RPMI8226 (cell line): ENCODE measurements at places on chromosomes 11 and 22.

GRCh38 chr11:69022260-69022659, 9.2 kb upstream of the MRGPRF start:
- DNase-seq, result no peak

GRCh38 chr11:114522818-114523217, 36.9 kb downstream of the NXPE1 start:
- no peak for DNase-seq

DNA sequence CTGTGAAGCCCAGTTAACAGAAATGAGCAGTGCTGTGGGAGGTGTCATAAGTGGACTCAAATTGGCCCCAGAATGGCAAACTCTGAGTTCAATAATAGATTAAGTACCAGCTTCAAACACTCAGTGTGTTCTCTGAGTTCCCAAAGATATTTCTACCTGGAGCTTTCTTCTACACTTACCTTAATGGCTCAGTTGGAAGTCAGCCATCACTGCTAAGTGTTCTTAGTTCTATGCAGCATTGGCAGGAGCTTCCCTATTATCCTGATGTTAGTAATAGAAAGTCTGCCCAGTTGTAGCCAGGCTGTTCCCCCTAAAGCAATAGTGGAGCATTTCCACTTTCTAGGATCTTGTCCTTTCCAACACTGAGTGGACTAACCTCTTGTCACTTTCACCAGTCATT, 9.7 kb upstream of the PIK3IP1 start:
- DNase-seq, result no peak

- no peak for DNase-seq
Measured at GRCh38 chr11:120710354-120711131, 199.0 kb downstream of the GRIK4 start.

GRCh38 chr11:118415739-118416068, 14.3 kb downstream of the ATP5MG start:
- peak; percentile 35 for DNase-seq

DNA sequence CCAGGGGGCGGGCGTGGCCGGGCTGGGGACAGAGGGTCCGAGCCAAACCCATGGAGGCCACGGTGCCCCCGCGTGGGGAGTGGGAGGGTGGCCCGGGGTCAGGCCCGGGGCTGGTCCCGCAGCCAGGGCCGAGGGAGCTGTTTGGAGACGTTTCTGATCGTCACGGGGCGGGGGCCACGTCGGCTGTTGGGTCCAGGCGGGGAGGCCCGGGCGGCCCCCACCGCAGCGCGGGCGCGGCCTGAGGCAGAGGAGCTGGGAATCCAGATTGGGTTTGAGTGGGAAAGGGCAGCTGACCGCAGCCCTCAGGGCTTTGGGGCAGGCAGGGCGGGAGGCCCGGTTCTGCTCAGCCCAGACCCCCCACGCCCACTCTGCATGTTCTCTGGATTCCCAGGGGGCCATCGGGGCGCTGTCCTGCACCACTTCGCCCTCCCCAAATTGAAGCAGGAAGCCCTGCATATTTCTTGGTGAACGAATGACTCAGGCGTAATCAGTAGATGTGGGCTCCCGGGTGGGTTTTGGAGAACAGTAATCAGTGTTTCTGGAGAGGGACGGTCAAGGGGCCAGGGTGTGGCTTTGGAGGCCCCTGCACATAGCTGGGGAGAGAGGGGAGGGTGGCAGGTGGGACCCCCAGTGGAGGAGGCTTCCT, 583 bp downstream of the MRPL23 start:
- DNase-seq, result no peak

DNA sequence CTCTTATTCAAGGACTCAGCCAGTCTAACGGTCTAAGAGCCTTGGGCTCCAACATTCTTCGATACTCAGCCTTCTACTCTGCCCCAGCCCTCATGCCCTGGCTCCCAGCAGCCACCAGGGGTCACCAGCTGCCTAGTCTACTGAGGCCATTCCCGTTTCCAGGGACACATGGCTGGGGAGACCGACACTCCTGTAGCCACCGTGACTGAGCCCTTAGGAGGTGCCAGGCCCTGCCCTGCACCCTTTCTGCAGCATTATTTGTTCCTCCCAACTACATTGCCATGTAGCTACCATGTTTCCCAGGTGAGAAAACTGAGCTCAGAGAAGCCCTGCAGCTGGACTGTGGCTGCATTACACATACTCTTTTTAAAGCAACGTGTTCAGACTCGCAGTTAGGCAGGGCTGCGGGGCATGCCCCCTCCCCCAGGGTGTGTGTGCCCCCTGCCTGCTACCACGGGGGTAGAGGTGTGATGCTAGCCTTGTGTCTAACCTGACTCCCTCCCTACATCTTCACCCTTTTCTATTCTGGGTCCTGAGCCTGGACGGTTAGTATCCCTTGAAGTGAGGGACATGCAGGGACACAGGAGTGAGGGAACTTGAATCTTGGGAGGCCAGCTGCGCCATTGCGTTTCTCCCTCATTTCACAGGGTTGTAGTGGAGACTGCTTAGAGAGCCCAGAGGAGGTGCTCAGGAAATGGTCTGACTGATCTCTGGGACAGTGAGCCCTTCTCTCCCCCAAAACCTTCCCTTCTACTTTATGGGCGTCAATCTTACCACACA, 17.5 kb downstream of the ATG16L2 start:
- peak; percentile 47 for DNase-seq

- peak; percentile 64 for DNase-seq
Measured at GRCh38 chr22:46803031-46803880, 40.8 kb downstream of the TBC1D22A start.

DNA sequence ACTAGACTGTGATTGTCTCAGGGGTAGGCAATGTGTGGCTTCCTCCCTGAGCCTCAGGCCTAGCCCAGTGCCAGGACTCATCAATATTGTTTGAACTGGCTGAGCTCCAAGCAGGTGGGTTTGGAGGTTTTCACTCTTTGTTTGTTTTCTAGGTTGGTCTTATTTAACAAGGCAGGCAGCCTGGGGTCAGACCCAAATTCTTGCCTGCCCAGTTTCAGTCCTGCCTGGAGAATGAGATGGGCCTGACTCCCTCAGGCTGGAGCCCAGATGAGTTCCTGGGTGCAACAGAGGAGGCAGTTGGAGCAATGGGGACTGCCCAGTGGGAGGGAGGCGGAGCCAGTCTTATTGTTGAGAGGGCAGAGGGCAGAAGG, 28.3 kb upstream of the TP53I11 start:
- DNase-seq, result peak; percentile 79

DNA sequence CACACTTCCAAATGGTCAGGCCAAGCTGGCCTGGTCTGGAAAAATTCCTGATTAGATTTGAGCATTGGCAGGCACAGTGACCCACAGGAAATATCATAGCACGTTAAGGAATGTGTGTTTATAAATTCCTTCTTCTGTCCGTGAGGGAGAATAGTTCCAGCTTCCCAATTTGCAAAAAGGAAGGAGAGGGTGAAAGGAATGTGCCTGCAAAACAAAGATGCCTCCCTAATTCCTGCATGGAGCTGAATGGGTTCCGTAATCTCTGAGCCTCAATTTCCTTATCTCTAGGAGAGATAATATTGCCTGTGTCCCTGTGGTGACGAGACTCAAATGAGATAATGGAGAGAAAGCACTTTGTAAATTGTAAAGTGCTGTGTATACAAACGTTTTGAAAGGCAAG, 105.1 kb downstream of the FEZ1 start:
- no peak for DNase-seq

DNA sequence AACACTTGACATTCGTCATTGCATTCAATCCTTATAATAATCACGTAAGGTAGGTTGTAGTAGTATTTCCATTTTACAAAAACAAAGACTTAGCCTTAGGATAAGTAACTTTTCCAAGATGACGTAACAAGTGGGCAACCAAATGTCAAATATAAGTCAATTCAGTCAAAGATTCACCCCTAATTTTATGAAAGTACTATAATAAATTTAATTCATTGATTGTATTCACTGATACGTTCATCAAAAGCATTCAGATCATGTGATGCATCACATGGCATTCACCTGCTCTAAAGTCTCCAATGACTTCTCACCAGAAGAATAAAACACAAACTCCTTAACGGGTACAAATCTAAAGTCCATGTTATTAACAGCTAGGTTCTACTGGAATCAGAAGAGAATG, 2.1 kb downstream of the KIF18A start:
- no peak for DNase-seq

DNA sequence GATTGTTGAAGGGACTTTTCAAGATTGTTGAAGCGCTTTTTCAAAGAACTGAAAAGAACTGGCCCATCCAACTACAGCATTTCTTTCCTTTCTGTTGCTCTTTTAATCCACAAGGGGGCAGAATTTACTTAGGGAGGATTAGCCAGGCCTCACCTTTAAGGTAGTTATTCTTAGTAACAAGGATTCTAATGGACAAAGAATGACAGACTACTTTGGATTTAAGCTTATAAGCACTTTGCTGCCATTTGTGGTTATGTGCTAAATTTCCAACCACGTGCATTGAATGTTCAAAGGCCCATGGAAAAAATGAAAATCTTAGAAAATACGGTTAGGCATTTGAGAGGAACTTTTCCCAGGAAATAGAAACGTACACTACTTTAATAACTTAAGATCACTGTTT, 49.5 kb upstream of the HSPA8 start:
- peak; percentile 53 for DNase-seq

DNA sequence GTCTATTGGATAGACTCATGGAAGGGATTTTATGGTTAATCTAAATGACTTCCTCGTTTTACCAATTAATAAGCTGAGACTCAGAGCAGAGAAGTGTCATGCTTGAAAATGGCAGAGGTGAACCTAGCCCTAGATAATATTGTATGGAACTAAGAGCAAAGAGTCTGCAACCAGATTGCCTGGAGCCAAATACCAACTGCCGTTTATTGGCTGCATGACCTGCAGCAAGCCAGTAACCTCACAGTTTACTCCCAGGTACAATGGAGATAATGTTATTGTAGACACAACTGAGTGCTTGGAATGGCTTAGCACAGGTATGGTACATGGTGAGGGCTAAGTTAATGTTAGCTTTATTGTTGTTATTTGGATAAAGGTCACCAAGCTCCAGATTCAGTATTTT, 84.6 kb upstream of the FAT3 start:
- DNase-seq, result no peak

GRCh38 chr22:37566903-37567798, 6.9 kb downstream of the CDC42EP1 start:
- peak; percentile 93 for DNase-seq

- no peak for DNase-seq
Measured at GRCh38 chr11:117309310-117309709, 6.7 kb downstream of the BACE1 start.

GRCh38 chr11:10351765-10352641, 47.1 kb downstream of the ADM start:
- DNase-seq, result no peak
